Mucosa of descending colon (tissue), 3 donors: ENCODE measurements at places on chromosomes 3 and 15.

- peak; percentile 91 for DNase-seq
Observed at GRCh38 chr15:74291101-74292071, 55.3 kb downstream of the CCDC33 start.

GRCh38 chr15:73437543-73438109, 5.3 kb upstream of the REC114 start:
- DNase-seq: no peak

- DNase-seq: no peak
Observed at GRCh38 chr3:56761887-56762651, 39.7 kb downstream of the ARHGEF3 start.

- DNase-seq: no peak
Observed at GRCh38 chr15:32691689-32692038, 26.1 kb upstream of the GREM1 start.

DNA sequence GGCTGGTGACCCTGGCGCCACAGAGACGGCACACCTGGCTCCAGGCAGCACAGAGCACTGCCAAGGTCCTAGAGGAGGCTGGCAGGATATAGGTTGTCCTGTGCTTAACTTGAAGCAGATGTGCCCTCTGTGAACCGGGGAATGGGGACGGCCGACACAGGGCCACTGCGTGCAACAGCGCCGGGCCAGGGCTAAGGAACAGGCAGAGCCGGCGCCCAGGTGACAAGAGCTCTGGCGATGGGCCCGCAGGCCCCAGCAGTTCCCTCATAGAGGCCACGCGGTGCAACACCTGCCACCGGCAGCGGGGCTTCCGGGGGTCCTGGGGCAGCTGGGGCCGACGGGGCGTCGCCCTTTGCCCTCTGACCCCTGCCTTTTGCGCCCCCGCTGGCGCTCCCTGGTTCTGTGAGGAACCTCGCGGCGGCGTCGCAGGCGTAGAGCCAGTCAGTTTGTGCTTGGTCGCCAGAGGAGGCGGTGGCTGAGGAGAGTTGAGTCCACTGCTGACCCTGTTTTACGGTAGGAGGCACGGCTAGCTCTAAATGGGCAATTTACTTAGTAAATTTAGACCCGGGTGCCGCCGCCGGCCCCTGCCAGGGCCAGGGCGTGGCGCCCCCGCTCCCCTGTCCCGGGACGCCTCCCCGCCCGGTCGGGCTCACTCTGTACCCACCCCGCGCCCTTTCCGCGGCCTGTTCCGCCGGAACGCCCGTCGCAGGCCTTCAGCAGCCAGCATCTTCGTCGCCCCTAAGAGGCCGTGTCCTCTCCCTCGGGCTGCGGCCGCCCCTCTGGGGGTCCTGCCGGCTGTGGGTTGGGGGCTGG, at the start of gene NPAP1:
Gene NPAP1, plus strand, starts transcription at position 444 of the 813 bp plus-strand sequence. Its CDS starts 93 bp downstream, at position 537.
- no peak for DNase-seq

DNA sequence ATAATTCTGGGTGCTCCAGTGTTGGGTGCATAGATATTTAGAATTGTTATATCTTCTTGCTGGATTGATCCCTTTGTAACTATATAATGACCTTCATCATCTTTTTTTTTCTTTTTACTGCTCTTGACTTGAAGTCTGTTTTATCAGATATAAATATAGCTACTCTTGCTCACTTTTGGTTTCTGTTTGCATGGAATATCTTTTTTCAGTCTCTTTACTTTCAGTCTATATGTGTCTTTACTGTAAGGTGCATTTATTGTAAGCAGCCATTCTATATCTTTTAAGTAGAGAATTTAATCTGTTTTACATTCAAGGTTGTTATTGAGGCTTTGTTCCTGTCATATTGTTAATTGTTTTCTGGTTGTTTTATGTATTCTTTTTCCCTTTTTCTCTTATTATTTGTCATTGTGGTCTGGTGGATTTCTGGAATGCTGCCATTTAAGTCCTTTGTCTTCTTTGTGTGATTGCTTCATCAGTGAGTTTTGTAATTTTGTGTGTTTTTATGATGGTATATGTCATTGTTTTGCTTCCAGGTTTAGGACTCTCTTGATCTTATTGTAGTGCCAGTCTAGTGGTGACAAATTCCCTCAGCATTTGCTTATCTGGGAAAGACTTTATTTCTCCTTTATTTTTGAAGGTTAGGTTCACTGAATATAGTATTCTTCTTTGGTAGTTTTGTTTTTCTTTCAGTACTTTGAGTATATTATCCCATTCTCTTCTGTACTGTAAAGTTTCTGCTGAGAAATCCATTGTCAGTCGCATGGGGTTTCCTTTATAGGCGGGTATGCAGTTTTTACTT, 8.3 kb upstream of the PRR23C start:
- no peak for DNase-seq

DNA sequence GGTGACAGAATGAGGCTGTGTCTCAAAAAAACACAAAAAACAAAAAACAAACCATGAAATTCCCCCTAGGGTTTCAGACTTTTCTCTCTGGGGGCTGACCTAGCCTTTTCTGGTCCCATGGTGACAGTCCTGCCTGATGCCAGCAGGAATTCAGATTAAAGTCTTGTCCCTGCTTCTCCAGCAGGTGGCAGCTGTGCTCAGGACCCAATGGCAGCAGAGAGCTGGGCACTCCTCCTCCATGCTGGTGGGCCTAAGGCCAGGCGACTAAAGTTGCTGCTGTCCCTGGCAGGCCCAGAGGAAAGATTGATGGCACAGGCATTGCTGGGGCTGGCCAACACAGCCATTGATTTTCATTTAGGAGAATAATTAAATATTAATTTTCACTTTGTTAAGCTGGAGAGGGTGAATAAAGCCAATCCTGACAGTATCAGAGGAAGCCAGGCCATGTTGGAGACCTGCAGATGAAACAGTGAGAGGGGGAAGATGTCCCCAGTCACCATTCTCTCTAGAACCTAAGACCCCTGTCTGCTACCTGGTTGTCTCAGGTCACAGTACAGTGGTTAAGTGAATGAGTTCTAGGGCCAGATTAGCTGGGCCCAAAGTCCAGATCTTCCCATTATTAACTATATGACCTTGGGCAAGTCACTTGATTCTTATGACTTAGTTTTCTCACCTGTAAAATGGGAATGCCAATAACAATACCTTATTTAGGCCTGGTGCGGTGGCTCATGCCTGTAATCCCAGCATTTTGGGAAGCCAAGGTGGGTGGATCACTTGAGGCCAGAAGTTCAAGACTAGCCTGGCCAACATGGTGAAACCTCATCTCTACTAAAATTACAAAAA, 7.1 kb downstream of the CELF6 start:
- no peak for DNase-seq

GRCh38 chr3:126053949-126054569, 29.9 kb downstream of the SLC41A3 start:
- DNase-seq: no peak

- no peak for DNase-seq
Observed at GRCh38 chr3:185328324-185329004, 34.5 kb upstream of the MAP3K13 start.
